ENCODE measurements at places on chromosomes 5 and 9.
A peak's percentile ranks its signal among the peaks of the same experiment; 100 is the strongest.

DNA sequence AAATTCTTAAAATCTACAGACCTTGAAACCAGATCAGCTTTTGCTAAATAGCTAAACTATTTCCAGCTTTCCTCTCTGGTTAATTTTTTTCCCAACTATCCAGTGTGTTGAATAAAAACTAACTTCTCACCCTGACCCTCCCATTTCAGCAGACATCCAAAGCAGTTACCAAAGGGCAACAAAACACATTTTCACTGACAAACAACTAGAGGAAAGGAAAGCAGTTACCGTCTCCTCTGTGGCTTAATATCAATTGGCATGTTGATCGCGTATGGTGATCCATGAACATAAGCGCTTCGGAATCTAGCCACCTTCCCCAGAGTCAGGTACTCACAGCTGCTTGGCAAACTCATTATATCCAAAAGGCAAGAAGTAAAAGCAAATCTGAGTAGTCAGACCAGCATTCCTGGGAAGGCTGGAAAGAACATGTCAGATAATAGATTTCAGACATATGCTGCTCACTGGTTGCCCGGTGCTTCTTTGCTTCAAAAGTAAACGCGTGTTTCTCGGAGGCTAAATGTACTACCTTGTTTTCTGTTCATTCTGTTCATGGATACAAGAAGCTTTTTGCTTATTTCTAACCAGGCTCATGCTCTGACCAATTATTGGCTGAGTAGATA is 463.4 kb downstream of the PDE4D start:
- no peak for DNase-seq

DNA sequence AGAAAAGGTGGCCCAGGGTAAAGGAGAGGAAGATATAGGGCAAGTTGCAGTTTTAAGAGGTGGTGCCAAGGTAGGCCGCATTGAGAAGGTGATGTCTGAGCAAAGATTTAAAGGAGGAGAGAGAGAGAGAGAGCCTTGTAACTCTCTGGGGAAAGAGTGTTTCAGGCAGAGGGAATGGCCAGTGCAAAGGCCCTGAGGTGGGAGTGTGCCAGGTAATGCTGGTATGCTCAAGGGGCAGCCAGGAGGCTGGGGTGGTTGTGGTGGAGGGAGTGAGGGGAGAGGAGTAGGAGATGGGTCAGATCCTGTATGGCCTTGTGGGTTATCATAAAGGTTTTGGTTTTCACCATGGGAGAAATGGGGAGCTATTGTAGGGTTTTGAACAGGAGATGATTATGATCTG is 9.9 kb downstream of the MCCC2 start:
- no peak for DNase-seq

GRCh38 chr9:134287591-134288491 is 38.4 kb upstream of the RXRA start:
- no peak for DNase-seq

DNA sequence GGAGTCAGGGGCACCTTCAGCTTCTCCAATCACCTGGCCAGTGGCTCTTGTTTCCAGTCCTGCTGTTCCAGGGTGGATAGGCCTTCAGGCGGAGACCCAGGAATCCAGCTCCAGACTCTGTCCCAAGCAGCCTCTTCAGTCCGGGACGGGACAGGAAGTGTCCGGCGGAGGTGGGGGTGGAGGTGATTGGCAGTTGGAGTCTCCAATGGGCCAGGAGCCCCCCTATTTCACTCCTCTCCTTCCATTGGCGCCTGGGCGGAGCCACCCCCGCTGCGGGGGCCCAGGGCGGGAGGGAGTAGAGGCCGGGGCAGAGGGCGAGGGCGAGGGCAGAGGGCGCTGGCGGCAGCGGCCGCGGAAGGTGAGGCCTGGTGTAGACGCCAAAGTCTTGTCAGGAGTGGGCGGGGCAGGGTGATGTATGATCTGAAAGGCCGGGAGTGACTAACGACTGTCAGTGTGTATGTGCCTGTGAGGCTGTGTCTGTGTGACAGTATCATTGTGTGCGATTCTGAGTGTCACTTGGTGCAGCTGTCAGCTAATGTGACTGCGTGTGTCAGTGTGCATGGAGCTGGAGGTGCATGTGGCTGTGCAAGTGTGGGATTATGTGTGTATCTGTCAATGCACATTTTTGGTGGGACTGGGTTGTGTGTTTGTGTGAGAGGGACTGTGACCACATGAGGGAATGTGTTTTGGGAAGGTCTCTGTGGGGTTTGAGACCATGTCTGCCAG is at the start of gene IL11RA:
Gene IL11RA (plus strand): TSS at position 310 of the 726 bp plus-strand sequence. CDS start 3,033 bp downstream, outside the sequence.
- peak; percentile 87 for DNase-seq

- DNase-seq: no peak
These were observed 30.6 kb downstream of the CPLX2 start for GRCh38 chr5:175902026-175902425.

- DNase-seq: no peak
These were observed 95.2 kb upstream of the IL7R start for GRCh38 chr5:35761541-35761940.

- DNase-seq: no peak
These were observed 3.2 kb downstream of the DAB2IP start for GRCh38 chr9:121654499-121655140.

- no peak for DNase-seq
These were observed 95.6 kb downstream of the GNAQ start for GRCh38 chr9:77935974-77936373.

DNA sequence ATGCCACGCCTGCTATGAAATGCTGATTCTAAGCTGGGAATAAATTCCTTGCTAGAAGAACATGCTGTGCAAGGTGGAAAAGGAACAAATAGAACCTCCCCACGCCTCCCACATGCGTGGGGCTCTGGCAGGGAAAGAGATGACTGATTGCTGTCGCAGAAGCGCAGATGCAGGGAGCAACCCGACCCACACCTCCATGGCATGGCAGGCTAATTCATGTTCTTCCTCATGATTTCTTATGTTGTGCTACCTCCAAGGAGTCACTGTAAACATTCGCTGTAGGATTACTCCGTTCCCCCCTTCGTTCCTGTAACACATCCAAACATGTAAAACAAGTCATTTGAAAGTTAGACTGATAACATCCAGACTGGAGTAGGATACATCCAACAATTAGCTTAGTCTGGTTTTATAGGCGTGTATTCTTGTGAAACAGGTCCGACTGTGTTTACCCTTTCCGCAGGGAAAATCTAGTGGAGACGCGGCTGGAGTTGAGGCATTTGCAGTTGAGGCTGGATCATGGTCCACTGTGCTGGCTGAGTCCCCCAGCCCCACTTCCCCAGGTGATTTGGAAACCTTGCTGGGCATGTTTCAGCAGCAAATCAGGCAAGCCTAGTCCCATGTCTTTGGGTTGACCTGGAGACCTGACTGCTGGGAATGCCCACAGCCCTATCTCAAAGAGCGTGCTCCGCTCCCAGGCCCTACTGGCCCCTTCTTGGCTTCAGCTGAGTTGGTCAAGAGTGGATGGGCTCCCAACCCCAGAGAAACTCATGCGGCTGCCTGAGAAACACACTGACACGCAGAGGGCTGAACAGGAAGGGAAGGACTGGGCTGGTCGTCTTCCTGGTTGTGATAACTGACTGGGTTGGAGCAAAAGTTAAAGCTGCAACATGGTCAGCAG is 24.8 kb upstream of the ANKRD33B start:
- peak; percentile 35 for DNase-seq

DNA sequence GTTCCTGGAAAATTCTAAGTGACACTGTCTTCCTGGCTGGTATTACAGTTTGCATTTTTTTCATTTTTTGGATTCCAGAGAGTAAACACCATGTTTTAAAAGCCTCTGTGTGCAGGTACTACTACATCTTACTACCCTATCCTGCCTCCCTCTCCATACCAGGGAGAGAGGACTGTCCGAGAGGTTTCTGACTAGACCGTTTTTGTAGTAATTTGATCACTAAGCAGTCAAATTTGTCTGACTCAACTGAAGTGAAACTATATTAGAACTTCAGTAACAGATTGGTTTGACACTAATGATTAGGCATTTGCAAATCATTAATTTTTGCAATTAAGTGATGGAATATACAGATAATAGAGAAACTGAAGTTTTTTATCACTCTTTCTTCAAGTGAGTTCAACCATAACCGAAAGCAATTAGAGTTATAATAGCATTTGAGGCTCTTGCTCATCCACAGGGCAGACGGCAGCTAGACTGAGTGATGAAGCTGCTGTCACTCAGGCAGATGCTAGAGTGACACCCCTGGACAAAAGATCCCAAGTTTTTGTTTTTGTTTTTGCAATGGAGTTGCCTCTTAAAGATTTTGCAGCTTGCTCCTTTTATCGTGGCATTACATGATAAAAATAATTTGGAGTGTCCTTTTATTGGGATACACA is 44.3 kb downstream of the SMARCA2 start:
- no peak for DNase-seq

GRCh38 chr5:164002214-164002613 is 496.8 kb downstream of the MAT2B start:
- no peak for DNase-seq

GRCh38 chr5:94174748-94175411 is 433.5 kb upstream of the POU5F2 start:
- no peak for DNase-seq

DNA sequence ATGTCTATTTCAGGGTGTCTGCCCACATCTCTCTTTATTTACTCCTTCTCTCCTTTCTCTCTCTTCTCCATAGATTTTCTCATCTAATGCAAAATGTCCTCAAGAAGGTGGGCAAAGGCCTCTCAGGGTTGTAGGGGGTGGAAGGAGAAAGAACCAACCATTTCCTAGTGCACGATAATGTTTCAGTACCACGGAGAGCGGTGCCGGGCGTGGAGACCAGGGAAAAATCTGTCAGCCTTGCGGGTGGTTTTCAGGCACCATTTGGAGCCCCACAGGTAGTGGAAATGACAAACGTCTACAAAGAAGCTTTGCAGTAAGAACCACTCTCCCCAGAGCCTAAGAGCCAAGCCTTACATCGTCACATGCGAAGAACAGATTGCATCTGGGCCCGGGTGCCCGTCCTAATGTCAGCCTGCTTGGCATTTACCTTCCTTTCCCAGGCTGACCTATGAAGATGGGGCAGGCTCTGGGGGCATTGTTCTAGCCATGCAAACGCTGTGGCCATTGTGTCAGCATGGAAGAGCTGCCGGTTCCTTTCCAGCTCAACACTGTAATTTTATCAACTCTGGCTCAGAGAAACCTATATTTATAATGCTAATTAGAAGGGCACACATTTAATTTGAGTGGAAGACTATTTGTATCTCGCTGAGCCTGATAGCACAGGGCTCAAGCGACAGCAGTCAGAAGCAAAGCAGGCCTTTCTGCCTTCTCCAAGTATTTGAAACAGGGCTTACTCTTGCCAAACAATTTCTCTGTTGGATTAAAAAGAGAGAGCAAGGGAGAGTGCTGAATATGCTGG is 430.1 kb upstream of the WWC1 start:
- DNase-seq: no peak

- no peak for DNase-seq
These were observed 138.0 kb downstream of the ADAMTSL1 start for GRCh38 chr9:18611971-18612370.

DNA sequence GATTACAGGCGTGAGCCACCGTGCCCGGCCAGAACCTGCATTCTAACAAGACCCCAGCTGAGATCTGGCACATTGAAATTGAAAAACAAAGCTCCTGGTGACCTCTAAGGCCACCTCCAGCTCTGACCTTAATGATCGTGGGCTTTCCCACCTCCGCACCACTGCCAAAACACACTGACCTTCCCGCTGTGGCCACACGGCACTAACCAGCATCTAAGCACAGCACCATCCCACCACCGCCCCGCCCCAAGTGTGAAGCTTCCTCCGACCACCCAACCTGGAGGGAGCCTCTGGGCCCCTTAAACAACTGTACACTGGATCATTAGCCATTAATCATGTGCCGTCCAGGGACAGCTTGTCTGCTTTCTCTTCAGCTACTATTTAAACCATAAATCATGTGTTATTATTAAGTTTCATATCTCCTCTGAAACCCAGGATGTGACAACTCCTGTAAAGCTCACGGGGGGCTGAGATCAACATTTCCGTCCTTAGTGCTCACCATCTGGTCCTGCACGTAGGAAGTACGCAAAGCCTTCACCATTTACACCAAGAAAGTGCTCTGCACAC is 80.6 kb downstream of the COL23A1 start:
- no peak for DNase-seq

DNA sequence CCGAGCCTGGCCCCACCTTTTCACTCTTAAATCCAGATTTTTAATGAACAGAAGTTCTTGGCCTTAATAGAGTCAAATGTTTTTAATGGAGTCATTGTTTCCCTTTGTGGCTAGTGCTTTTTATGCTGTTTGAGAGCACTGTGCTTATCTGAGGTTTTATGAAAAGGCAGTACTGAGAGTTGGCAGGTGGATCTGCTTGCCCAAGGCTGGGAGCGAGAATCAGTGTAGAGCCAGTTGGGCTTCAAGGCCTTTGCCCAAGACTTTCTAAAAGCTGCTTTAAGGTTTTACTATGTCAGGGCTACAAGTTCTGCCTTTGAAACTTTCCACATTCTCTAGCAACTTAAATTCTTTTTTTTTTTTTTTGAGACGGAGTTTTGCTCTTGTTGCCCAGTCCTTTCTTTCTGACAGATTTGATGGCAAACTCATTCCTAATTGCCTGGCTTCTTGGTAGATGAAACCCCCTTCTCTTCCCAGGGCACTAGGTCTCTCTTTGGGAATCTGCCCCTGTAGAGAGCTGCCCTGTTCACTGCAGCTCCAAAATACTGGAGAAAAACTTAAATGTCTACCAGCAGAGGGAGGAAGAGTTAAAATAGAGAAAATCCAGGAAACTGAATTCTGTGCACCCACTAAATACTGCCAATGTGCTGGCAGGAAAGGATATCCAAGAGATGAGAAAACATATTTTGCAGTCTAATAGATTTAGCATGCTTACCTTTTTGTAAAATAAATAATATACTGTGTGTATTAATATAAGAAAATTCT is 36.9 kb upstream of the CDK20 start:
- DNase-seq: no peak

DNA sequence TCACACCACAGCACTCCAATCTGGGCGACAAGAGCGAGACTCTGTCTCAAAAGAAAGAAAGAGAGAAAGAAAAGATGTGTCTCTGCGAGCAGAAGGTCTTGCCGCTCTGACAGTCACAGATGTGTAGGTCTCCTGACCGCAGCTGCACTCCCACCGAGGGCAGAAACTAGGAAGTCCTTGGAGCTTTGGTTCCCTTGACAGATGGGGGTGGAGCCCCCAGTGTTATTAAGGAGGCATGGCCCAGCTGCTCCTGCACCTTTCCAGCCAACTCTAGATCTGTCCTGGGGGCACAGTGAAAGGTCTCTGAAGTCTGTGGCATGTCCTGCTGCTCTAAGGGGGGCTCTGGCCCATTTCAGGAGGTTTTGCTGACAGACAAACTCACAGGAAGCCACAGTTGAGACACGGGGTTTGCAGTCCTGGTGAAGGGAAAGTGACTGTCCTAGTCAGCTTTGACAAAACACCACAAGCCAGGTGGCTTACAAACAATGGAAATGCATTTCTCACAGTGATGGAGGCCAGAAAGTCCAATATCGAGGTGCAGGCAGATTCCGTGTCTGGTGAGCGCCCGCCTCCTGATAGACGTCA is 9.0 kb upstream of the DIPK1B start:
- DNase-seq: no peak
